Stimulated activated CD4-positive, alpha-beta T cell treated with anti-CD3 and anti-CD28 coated beads, Interleukin-15, amount 100 ng/mL, for 1 hour (primary cell): ENCODE measurements at places on chromosomes 1 and 21.

- no peak for DNase-seq
Measured at GRCh38 chr21:22575165-22575584, 1577.0 kb downstream of the NCAM2 start.

DNA sequence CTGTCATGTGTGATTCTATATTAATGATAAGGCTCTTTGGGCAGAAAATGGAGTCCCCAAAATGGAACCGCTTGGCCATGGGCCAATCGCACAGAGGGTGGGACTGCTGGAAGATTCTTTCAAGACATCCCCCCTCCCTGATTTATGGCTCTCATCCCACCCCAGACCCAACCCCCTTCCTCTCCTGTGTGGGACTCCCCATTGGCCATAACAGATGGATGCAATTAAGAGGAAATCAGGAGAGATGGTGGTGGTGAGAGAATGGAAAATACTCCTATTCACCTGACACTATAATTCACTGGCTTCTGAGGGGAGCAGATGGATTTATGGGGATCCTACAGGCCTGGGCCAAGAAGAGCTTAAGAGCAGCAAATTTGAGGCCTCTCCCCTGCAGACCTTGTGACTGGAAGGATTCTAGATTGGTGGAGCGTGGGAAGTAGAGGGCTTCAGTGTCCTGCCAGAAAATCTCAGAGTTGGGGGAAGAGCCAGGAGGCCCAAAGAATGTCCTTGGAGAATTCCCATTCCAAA is 1.7 kb downstream of the IGFN1 start:
- no peak for DNase-seq

GRCh38 chr1:187078916-187079315 is 250.2 kb downstream of the PLA2G4A start:
- no peak for DNase-seq

- no peak for DNase-seq
Measured at GRCh38 chr1:173508541-173508940, 31.4 kb downstream of the PRDX6 start.

DNA sequence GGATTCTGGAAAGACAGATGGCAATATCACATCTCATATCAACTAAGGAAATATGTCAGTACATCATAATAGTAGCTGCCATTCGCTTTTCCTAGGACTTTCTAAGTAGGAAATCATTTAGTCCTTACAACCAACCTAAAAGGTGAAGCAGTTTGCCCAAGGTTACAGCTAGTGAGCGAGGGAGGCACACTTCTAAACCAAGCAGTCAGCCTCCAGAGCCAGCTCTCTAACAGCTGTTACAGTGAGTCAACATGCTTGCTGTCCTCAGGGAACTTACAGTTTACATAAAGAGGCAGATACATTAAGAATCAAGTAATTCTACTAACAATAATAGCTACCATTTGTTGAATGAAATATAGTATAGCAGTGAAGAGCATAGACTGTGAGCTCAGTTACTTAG is 57.1 kb downstream of the GIPC2 start:
- no peak for DNase-seq

- DNase-seq = no peak
Measured at GRCh38 chr1:75719810-75720209, 4.7 kb upstream of the ACADM start.

GRCh38 chr1:203437696-203438315 is 37.8 kb upstream of the PRELP start:
- DNase-seq = no peak

- no peak for DNase-seq
Measured at GRCh38 chr1:110235834-110236682, 25.9 kb downstream of the KCNC4 start.

DNA sequence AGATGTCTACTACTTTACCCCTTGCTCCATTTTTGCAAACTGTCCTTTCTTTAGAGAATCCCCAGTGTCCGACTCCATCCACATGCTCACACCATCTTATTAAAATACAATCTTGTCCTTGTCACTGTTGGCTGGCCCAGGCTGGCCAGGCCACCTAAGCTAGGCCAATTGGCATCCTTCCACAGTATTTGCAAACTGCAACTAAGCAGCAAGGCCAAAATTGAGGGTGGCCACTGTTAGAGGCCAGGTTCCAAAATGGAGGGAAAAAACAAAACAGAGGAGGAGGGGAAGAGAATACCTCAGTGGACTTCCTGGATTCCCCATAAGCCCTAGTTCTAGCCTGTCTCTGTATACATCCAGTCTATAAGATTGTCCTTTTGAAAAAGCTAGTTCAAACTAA is 4.3 kb downstream of the FAM89A start:
- DNase-seq = no peak

GRCh38 chr21:33642896-33643657 is 776 bp downstream of the ITSN1 start:
- peak; percentile 3 for DNase-seq

DNA sequence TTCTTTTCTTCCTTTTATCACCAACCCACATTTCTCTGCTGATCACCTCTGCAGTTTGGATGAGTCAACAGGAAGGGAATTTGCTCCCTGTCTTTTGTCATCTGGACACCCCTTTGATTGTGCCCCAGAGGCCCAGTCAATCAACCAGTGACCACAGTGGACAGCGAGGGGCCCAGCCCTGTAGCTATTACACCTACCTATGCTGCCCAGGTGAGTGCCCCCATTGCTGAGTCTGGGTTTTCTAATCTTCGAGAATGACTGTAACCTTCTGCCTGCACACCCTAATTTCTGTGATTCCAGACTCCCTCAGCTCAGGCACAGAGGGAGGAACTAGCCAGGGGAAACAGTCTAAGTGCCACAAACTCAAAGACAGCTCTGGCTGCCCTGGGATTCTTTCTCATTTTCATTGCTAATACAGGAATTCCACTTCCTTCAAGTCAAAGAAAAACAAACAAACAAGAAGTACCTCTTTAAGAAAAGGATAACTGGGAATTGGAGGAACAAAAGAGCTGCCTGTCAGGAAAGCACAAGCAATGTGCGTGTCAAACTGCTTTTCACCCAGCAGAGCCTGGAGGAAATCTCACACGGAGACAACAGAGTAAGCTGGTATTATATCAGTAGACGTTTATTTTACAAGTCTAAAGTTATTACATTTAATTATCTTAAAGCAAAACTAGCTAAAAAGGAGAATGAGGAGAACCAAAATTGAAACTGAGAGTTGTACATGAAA is 311.1 kb downstream of the AJAP1 start:
- no peak for DNase-seq
